Subcutaneous adipose tissue (tissue), 4 donors: ENCODE measurements at places on chromosomes 1 and 21. TPM values are rescaled to one million over a fixed set of nuclear protein-coding genes. Genes with fewer than 3 reads are reported as not detected.

Gene FHAD1
- total RNA-seq: not detected

Gene MROH9
- not detected for total RNA-seq

Gene PLEKHN1
- not detected for total RNA-seq

Gene RAB7B
- total RNA-seq: 10.3 TPM

Gene TEX38
- total RNA-seq: not detected

Gene CLDN17
- total RNA-seq: not detected

Gene ACTL8
- not detected for total RNA-seq

Gene GPR37L1
- not detected for total RNA-seq

Gene OR2T35
- not detected for total RNA-seq

Gene PLA2G2A
- total RNA-seq: 214 TPM

Gene ID3
- total RNA-seq: 62.0 TPM

Gene CADM3
- 2.8 TPM for total RNA-seq

Gene PRR9
- total RNA-seq: not detected

Gene VHLL
- not detected for total RNA-seq

Gene KRTAP7-1
- total RNA-seq: not detected

Gene RLF
- 27.1 TPM for total RNA-seq
